Right renal cortex interstitium (tissue), 3 donors: ENCODE measurements at places on chromosomes 2 and 18.

- DNase-seq = no peak
These were observed 25.0 kb downstream of the SERPINB8 start for GRCh38 chr18:63994783-63995399.

DNA sequence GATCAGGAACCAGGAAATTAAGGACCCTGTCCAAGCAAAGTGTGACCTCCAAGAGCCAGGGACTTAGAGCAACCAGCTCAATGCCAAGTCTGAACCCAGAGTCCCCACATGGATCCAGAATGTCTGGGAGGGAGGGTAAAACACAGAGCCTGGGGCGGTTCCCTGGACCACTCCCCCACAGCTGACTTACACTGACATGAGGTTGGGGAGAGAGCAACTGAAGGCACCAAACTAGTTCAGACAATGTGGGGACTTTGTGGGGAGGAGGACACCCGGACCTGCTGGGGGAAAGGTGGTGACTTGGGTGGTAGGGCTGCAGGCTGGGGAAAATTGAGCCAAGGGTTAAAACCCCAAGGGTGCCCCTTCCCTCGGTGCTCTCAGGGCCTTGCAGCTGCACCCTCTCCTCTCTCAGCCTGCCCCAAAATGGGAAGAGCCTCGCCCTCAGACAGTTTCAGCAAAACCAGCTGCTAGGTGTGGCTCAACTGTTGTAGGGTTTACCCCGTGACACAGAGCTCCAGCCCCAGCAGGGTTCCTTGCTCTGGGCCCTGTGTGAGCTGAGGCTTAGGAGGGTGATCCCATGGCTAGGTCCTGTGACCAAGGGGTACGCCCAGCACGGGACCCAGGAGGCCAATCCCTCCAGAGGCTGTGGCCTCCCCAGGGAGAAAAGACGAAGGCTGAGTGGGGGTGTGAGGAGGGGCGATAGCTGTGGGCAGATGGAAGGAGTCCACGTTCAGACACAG, 28.6 kb downstream of the MARCO start:
- DNase-seq = no peak

GRCh38 chr18:9296233-9297006, 38.2 kb upstream of the TWSG1 start:
- DNase-seq = no peak

- no peak for DNase-seq
These were observed 103.7 kb upstream of the ZNF521 start for GRCh38 chr18:25455646-25456045.

GRCh38 chr2:64767670-64768468, 114.2 kb upstream of the SERTAD2 start:
- DNase-seq = peak; percentile 67

GRCh38 chr18:9478545-9478944, 3.2 kb downstream of the RALBP1 start:
- DNase-seq = no peak

DNA sequence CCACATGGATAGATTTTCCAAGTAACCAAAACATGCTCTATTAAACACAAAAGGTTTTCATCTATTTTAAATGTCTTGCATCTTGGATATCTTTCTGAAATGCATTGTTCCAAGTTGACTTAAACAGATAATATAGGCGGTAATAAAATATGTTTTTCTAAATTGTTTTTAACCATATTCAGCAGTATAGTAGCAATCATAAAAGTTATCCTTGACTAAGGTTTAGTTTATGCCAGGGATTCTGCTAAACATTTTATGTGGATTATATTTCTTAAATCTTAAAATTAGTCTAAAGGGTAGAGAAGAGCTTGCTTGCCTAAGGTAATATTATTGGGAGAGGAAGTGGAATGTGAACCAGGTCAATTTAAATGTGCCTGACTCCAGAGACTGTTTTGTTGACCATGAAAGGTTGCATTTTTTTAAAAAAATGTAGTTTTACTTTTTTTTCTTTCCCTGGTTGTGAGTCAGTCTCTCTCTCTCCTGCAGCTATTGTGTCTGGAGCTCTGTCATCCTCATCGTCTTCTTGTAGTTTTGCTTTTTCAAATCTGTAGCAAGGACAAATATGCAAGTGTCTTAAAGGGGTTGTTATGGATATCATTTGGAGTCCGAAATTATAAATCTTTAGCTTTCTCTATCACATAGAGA, 309.1 kb upstream of the COL3A1 start:
- no peak for DNase-seq

DNA sequence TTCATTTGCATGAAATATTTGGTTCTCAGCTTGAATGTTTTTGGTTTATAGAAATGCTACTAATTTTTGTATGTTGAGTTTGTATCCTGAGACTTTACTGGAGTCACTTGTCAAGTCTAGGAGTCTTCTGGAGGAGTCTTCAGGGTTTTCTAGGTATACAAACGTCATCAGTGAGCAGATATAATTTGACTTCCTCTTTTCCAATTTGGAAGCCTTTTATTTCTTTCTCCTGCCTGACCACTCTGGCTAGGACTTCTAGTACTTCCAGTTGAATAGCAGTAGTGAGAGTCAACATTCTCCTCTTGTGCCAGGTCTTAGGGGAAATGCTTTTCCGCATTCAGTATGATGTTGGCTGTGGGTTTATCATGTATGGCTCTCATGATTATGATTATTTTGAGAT, 55.4 kb upstream of the THUMPD2 start:
- no peak for DNase-seq

DNA sequence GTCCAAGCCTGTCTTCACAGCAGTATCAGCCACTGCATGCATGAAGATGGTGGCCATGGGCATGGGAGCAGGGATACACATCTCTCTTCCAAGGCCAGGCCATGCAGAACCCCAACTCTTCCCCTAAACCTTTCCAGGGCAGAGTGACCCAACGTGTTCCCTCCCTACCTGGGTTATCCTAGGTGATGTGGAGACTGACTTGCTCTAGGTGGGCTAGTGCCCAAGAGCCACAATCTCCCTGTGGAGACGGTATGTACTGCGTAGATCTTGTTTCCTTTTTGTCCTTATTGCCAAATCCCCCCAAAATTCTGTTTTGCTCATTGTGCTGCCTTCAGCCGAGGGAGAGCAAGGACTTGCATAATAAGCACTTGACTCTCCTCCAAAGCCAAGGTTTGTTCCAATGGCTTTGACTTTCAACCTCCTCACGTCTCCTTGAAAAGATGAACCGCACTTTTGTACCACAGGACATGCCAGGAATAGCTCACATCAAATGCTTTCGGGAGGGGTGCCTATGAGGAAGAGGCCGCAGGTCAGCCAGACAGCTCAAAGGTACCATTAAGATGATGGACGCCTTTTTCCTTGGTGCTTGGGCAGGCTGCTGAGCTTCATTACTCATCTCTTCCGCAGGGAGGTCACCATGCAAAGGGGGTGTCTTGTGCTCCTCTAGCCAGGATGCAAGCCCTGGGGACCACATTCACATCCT, 76.2 kb upstream of the GLI2 start:
- no peak for DNase-seq

DNA sequence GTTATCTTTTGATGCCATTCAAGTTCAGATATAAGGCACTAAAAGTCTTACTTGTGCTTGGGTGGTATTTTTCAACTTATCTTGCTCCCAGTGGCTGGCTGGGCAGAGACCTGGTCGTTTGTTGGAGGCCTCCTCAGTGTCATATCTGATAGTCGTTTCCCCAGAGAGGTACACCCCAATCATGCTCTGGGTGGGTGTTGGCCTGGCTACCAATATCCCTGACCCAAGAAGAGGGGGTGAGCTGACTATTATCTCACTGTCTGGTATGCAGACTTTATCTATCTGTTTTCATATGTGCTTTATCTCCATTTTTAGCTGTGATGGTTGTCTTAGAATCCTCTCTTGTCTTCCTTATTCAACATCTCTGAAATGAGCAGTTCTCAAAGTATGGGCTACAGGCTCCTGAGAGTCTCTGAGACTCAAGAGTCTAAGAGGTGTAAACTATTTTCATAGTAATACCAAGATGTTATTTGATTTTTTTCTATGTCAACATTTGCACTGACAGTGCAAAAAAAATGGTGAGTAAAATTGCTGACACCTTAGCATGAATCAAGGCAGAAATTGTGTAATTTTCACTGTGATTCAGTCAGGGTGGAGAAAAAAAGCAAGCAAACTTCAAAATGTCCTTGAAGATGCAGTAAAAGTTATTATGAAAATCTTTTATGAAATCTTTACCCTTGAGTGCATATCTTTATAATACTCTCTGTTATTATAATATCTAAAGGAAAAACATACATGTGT, 12.3 kb upstream of the PLEK start:
- DNase-seq = no peak

DNA sequence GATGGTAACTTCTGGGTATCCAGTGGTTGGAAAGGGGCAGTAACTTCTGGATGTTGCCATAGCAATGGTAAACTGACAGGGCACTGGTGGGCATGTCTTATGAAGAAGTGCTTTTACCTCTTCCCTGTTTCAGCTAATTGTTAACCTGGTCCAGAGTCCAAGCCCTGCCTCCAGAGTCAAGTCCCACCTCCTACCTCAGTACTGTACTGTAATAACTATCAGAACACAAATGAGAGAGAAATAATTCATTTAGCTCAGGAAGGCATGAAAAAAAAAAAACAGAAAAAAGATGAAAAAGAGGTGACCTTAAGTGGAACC, 237.0 kb downstream of the ZNF804A start:
- no peak for DNase-seq

DNA sequence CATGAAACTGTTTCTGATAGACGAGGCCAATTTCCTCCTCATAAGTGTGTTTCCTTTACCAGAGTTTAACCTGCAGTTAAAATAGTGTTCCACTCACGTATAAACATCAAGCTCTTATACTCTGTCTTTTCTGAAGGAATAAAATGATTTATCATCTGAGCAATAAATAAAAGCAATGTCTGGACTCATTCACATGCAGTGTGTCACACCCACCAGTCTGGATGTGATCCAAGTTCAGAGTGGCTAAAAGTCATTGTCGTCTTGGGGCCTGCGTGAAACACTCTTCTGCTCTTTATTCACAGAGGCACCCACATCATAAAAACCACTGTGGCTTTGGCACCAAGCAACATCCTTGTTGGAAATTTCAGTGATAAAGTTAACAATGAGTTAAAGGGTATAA, 19.5 kb upstream of the SLC9A4 start:
- no peak for DNase-seq

GRCh38 chr2:238921681-238922319, 73.9 kb downstream of the TWIST2 start:
- DNase-seq = no peak

DNA sequence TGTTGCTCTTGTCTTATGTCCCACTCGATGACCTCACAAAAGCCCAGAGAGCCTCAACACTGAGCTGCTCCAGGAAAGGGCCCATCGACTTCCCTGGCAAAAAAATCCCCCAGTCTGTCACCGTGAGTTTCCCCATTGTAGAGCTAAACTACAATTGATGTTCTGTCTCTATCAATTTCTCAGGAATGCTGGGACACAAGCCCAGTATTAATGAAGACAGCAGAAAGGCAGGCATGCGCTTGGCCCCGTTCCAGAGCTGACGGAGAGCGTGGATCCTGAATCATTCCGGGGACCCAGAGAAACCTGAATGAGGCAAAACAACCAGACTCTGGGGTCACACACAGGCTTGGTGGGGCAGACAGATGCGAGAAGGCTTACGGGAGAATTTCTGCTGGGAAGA, 146.9 kb downstream of the TTC32 start:
- no peak for DNase-seq

DNA sequence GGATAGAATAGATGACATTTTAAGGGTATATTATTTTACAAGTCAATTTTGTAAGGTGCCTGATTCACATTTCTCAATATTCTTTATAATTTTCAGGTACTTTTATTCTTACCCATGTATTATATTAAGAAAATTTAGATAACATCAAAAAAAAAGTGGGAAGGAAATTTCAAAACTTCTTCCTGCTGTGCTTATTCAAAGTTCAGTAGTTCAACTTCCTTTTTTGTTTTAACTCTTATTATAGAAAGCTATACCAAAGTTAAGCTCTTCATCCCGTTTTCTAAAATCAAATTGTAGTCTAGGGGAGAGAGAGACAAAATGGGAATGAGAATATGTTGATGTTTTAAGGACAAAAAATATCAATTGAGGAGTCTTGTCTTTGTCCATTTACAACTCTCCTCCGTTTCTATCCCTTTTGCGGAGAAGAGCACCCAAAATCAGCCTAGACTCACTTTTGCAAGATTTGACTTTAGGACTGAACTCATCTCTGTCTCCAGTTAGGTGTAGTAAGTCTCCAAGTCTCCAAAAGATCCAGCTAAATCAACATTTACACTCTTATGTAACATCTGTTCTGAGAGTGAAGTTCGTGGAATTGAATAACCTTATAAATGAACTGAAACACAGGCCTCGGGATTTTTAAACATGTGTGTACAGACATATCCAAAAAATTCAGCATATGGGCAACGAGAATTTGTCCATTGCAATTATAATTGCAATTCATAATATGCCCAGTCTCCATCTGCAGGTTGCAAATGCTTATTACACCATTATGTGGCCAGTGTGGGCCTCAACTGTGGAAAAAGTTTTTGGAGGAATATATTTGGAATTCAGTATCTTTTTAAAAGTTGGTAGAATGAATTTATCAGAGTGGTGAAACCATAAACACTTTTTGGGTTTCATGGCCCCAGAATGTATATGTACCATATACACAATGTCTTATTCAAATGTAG, 23.9 kb downstream of the FAM124B start:
- DNase-seq = no peak

GRCh38 chr2:219168526-219168925, 1.3 kb downstream of the SLC23A3 start:
- no peak for DNase-seq

DNA sequence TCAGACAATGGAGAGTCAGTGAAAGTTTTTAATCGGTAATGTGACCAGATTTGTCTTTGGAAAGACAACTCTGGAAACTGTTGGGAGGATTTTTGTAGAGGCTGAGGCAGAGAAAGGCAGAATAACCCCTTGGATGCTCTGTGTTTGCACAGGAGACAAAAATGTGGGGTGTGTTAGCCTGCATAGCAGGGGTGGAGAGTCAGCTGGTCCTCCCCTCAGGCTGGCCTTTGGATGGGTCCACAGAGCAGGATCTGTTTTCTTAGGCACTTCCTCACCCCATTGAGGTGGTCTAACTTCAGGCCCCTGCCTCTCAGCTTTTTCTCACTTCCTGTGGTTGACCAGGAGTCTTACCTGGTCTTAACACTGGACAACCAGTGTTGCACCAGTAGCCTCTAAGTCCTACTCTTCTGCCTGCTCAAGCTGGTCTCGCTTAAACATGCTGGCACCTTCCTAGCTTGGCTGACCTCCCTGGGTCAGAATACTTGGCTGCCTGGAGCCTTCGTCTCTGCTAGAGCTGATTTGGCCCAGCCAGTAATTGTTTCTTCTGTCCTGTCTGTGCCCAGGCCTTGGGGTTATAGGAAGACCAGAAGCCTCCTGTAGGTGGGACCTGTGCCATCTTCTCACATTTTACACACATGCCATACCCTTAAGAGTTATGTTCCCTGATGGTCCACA, 259.8 kb upstream of the RASGRP3 start:
- no peak for DNase-seq

- no peak for DNase-seq
These were observed 223.5 kb downstream of the NDUFA10 start for GRCh38 chr2:239801404-239802184.

DNA sequence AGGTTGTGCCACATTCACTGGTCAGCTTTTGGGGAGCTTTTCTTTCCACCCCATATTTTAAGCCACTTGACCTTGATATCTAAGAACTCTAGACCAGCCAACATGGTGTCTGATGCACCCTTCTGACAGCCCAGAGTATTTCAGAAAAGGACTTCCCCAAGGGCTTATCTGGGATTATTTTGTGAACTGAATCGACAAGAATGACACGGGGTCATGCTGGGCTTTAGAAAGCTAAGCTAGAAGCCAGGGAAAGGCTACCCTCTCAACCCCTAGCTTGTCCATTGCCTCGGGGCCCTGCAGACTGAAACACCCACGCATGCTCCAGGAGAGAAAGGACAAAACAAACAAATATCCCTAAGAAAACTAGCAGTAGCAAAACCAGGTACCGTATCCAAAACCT, 16.0 kb downstream of the SLC4A5 start:
- no peak for DNase-seq
